ENCODE measurements at places on chromosomes 6 and 20.

- no peak for DNase-seq
These were observed 577 bp upstream of the FOXF2 start for GRCh38 chr6:1388630-1389368.

DNA sequence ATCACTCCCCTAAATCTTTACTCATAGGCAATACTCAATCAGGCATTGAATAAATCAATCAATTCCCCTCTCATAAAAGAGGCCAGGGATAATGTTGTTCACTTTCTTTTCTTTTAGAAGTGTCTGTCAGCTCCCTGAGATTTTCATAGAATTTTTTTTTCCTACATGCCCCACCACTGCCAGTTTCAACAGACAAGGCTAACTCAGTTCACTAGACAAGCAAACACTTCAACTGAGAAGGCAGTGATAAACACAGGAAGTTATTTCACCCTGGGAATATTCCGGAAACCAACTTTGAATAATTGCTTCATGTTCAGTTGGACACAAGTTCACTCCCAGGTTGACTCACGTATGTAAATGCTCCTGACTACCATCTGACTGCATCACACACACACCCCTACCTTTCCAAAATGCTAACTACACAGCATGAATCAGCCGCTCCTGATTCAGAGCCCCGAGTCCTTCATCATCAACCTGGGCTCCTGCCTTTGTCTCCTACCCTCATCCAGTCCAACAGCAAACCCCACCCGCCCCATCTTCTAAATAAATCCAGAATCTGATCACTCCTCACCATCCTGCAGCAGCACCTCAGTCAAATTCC lies 143.9 kb downstream of the BCAS1 start:
- DNase-seq = peak; percentile 97

DNA sequence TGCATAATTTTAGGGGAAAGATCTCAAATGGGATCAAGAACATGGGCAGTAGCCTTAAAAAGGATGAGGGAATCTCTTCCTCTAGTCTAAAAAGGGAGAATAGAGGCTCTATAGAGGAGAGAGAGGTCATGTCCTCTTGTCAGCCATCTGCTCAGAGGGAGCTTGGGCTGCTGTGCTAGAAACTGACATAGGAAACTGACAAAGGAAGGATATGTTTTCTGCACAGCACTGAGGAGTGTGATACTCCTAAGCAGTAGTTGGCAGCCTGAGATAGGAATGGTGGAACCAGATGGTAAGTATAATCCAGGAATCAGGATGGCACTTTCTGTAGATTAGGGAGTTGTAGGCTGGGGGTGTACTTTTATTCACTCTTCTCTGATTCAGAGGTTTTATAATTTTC lies 59.2 kb downstream of the PTPRA start:
- no peak for DNase-seq

- DNase-seq = peak; percentile 49
These were observed 46.3 kb upstream of the SCML4 start for GRCh38 chr6:107870381-107870780.

DNA sequence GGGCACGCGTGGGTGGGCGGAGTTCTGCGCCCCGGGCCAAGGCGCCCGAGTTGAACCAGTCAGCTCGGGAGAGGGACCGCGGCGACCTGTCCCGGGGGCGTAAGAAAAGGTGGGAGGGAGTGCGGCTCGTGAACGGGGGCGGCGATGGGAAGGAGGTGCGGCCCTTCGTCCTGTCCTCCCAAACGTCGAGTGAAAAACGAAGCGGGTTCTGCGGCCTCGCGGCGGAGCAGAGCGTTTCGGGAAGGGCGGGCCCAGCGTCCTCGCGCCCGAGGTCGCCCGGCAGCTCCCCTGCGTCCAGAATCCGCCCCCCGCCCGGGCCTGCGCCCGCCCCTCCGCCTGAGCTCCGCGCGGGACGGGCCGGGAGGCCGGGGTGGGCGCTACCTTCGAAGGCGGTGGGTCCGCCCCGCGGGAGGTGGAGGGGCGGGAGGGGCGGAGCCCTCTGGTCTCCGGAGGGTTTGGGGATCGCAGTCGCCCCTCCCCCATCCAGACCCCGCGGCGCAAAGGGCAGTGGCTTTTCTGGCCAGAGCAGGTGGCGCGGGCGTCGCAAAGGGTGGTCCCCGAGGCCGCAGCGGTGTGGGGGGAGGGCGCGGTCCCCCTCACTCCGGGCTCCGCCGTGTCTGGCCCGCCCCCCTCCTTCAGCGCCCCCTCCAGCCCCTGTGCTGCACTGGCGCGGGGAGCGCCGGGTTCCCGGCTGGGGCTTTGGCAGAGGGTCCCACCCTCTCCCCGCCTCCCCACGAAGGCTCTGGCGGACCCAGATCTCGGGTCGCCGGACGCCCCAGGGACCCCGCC lies 838 bp downstream of the STMN3 start:
- peak; percentile 32 for DNase-seq

- peak; percentile 60 for DNase-seq
These were observed 78.1 kb downstream of the PRSS35 start for GRCh38 chr6:83590416-83590815.

- no peak for DNase-seq
These were observed 17.9 kb downstream of the RRBP1 start for GRCh38 chr20:17664025-17664633.

DNA sequence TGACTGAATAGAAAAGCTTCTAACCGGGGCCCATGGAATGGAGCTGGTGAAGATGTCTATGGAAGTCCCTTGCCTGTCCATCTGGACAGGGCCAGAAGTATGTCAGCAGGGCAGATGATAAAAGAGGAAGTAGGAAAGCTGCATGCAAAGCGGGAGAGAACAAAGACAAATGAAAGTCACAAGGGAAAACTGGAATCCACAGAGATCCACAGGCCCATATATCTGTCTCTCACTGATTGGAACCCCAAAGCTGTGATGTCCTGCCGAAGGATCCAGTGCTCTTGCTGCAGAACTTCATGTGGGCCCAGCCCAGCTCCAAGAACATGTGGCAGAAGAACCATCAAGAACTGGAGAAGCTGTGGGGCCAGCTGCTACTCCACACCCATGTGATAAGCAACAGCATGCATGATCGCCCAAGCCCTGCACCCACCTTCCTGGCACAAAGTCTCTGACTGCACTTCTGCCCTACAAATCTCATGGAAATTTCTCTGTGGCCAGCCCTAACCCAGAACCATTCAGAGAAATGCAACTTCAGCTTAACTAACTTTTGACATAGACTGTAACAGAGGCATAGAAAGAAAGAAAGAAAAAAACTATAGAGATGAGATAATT lies 716.0 kb downstream of the KIF16B start:
- DNase-seq = no peak

GRCh38 chr20:50450493-50450826 lies 59.7 kb upstream of the PTPN1 start:
- DNase-seq = no peak

DNA sequence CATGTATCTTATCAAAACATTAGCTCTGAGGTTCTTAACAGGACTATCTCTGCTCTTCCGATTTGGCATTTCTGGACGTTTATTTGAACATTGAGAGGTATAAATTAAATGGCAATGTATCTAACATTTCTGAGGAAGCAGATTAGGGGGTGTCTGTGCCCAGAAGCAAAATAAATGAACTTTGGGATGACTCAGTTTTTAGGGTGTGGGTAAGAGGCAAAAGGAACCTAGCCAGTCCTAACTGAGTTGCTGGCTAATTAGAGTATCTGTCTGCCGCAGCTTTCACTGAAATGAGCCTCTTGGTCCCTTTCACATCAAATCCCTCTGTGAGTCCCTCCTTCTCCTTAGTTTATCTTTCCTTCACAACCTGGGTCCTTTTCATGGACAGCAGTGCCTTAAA lies 1.1 kb downstream of the RNF144B start:
- no peak for DNase-seq

GRCh38 chr6:89200706-89201215 lies 16.4 kb downstream of the GABRR1 start:
- no peak for DNase-seq

- DNase-seq = peak; percentile 76
These were observed at the start of gene RBCK1 for GRCh38 chr20:407953-408842. RBCK1 (plus strand) TSS chr20:408299; CDS start chr20:408758, 459 bp downstream.

DNA sequence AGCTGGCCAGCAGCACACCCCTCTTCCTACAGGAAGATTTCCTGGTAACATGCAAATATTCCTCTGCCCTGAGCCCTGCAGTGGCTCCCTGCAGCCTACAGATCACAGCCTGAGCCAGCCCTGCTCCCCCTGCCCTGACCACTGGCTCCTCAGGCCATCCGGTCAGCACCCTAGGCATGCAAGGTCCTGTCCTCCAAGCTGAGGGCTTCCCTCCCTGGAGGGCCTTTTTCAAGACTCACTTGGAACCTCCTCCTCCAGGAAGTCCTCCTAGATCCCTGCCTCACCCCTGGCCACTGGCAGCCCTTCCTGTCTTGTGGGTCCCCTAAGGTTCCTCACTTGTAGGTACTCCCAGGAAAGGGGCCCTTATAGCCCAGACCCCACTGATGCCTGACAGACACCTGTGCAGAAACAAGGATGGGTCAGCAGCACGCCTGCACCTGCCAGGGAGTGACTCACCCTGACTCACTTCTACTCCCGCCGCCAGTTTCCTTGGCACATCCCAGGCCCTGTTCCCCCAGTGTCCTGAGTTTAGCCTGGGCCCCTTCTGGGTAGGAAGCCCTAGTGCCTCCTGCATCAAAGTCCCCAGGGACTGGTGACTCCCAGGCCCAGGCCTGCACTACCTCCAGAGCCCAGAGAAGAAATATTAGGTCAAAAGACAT lies 3.2 kb downstream of the SLC4A11 start:
- DNase-seq = peak; percentile 22

DNA sequence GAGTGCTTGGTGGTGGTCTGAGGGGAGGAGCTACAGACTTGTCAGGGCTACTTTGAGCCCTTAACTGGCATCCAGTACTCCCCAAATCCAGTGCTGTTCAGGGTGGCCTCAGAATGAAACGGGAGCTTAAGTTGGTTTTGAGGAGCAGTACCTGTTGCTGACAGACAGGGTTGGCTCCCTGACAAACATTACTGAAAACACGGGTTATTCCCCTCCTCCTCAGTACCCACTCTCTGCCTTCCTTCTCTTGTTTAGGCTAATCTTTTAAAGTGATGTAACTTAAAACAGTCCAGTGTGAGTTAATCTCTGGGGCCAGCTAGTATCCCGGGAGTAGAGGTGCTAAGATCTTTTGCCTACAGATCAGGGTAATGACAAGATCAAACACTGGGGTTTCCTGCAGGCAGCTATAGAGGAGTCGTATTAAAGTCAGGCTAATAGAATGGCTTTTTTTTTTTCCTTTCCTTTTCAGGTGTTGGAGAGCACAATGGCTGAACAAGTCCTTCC lies 3.7 kb downstream of the TNFAIP3 start:
- peak; percentile 66 for DNase-seq

DNA sequence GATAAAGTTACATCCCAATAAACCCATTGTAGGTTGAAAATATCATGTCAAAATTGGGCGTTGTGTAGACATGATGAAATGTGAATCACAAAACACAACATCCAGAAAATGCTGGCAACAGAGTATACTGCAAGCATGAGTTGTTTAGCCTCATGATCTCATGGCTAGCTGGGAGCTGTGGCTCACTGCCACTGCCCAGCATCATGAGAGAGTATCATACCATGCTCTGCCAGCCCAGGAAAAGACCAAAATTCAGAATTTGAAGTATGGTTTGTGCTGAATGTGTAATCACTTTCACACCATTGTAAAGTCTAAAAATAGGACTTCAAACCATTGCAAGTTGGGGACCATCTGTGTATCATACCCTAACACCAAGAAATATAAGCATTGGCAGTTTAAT lies 45.2 kb upstream of the SMAP1 start:
- no peak for DNase-seq

DNA sequence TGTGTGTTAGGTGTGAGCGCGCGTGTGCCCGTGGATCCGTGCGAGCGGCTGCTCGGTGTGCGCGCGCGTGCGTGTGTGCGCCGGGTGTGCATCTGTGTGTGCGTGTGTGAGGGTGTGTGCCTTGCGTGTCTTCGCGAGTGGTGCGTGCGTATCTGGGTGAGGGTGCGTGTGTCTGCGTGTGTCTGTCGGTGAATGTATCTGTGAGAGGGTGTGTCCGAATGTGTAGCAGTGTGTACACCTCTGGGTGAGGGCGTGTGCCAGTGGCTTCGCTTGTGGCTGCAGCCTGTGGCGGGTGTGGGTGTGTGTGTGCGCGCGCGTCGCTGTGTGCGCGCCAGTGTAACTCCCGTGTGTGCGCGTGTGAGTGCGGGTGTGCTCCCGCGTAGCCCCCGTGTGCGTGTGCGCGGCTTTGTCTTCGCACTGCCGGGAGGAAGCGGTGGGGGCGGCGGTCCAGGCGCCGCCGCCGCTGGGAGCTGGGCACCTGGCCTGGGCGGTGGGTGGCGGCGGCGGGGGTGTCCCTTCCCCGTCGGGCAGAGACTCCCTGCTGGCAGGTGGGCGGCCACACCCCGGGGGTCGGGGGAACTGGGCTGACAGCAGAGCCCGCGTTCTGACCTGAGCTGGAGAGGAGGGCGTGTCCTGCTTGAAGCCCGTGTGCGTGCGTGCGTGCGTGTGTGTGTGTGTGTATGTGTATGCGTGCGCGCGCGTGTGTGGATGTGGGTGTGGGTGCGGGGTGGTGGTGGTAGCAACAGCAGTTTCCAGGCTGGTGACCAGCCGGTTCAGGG lies 61.3 kb upstream of the EPB41L1 start:
- peak; percentile 46 for DNase-seq

GRCh38 chr20:18984238-18985200 lies 170.9 kb downstream of the SCP2D1 start:
- no peak for DNase-seq

GRCh38 chr20:3659492-3660261 lies 3.5 kb downstream of the GFRA4 start:
- no peak for DNase-seq

- peak; percentile 84 for DNase-seq
These were observed 7.9 kb upstream of the SDCBP2 start for GRCh38 chr20:1336699-1337367.

- DNase-seq = no peak
These were observed 3.9 kb downstream of the OLIG3 start for GRCh38 chr6:137490006-137490905.

DNA sequence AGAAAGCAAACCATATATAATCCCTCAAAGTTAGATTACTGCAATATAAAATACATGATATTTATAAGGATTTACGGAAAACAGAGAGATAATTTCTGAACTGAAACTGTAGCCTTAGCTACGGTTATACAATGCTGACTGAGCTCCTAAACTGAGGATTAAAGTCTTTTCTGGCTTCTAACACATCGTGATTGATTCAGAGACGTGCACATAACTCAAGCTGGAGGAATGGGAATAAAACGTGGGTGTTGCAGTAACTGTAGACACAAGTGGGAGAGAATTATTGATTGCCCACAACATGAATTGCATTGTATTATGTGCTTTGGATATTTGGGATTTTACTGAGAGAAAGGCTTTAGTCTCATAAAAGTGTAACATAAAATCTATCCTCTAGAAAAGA lies 418.0 kb upstream of the OPRM1 start:
- DNase-seq = no peak

GRCh38 chr6:72650081-72650745 lies 28.3 kb downstream of the KCNQ5 start:
- DNase-seq = no peak
